ENCODE measurements at places on chromosomes 3 and 15. TPM values are rescaled to one million over a fixed set of nuclear protein-coding genes. Genes with fewer than 3 reads are reported as not detected.

Gene AP4E1
- total RNA-seq: 15.8 TPM

Gene APBA2
- total RNA-seq: 0.80 TPM

Gene MCTP2
- total RNA-seq: 93.2 TPM

GRCh38 chr15:73800662-73801345 is 47.7 kb upstream of the INSYN1 start:
- H3K4me1 ChIP-seq: no peaks in the 10 kb centered on the region
- no peak overlapping the region for H3K4me3 ChIP-seq
- H3K27me3 ChIP-seq: no peaks in the 10 kb centered on the region

- no peaks in the 10 kb centered on the region for H3K36me3 ChIP-seq
- peaks cover 15% of the 10 kb centered on the region for H3K4me1 ChIP-seq
- DNase-seq: peak; percentile 9
- no peak overlapping the region for H3K27ac ChIP-seq
Measured at GRCh38 chr3:178084938-178085816, 451.1 kb upstream of the KCNMB2 start.

DNA sequence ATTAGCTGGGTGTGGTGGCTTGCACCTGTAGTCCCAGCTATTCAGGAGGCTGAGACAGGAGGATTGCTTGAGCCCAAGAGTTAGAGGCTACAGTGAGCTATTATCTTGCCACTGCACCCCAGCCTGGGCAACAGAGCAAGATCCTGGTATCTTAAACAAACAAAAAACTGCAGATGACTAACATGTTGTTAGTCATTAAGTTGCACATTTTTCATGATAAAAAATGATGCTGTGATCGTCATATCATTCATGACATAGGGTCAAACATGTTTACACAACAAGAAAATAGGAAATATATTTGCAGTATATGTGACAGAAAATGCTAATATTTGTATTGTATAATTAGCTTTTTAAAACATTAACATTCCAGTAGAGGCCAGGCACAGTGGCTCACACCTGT is 20.2 kb upstream of the DAPK2 start:
- DNase-seq: no peak
- H3K36me3 ChIP-seq: peaks cover 2% of the 10 kb centered on the region
- H3K4me3 ChIP-seq: no peak overlapping the region

GRCh38 chr15:68232937-68233336 is 3.4 kb upstream of the CLN6 start:
- H3K4me3 ChIP-seq: no peak overlapping the region
- H3K4me1 ChIP-seq: peaks cover 22% of the 10 kb centered on the region
- peaks cover 8% of the 10 kb centered on the region for H3K36me3 ChIP-seq
- no peak overlapping the region for H3K27ac ChIP-seq
- no peaks in the 10 kb centered on the region for H3K27me3 ChIP-seq
- no peak for DNase-seq

- peaks cover 16% of the 10 kb centered on the region for H3K4me1 ChIP-seq
- DNase-seq: no peak
- peaks cover 34% of the 10 kb centered on the region for H3K36me3 ChIP-seq
- H3K27ac ChIP-seq: peak overlapping the region; percentile 29
- peaks cover 3% of the 10 kb centered on the region for H3K27me3 ChIP-seq
- peak overlapping the region; percentile 92 for H3K4me3 ChIP-seq
Measured at GRCh38 chr15:79924379-79924778, 27.6 kb upstream of the MTHFS start.

DNA sequence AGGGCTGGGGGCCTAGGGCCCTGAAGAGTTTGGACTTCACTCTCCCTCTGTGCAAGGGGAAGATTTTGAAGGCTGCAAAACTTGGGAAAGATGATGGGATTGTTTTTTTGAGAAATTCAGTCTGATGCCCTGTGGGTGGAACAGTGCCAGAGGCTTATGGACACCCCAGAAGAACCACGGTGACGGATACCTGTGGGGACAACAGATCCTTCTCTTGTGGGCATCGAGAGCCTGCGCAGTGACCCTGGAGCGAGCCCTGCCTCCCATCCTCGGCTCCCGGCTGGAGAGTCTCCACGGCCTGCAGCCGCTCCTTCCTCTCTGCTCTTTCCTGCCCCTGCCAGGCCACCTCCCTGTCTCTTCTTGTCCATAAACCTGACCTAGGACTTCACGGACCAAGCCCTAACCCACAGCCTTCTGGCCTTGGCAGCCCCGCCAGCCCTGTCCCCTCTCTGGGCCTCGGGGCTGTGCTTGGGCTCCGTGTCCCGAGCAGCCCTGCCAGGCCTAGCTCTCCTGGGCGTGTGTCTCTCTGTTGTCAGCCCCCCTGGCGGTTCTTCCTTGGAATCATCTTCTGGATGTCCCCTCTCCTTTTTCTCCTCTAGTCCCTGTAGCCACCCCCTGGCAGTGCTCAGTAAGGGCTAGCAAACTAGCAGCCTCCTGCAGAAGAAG is 98.4 kb downstream of the VGLL4 start:
- DNase-seq: no peak
- H3K27ac ChIP-seq: no peak overlapping the region
- no peaks in the 10 kb centered on the region for H3K4me1 ChIP-seq
- no peak overlapping the region for H3K4me3 ChIP-seq
- peaks cover 4% of the 10 kb centered on the region for H3K36me3 ChIP-seq
- H3K27me3 ChIP-seq: no peaks in the 10 kb centered on the region
